ENCODE measurements at places on chromosomes 7 and 10. TPM values are rescaled to one million over a fixed set of nuclear protein-coding genes. Genes with fewer than 3 reads are reported as not detected.

GRCh38 chr7:84336303-84336702 lies 141.7 kb upstream of the SEMA3A start:
- no peak for DNase-seq

- DNase-seq = no peak
Measured at GRCh38 chr7:44097064-44097932, 6.8 kb upstream of the AEBP1 start.

DNA sequence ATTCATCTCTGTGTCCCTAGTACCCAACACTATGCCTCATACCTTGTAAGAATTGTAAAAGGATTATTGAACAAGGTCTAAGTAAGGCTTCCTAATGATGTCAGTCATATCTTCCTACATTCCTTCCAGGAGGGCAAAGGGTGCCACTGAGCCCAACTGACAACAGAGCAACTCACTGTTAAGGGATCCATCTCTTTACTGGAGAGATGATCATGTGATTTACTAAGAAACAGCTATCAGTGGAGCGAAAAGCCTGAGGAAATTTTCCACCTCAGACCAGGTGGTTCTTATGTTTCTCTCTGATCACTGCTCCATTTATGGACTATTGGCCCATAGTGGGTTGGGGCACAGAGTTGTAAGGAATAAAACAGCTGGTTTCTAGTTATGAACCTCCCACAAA lies 38.9 kb upstream of the CNNM1 start:
- DNase-seq = no peak

Gene NRAP
- total RNA-seq = not detected

Gene PIK3AP1
- total RNA-seq = 0.50 TPM

Gene TMEM270
- total RNA-seq = not detected

Gene DDC
- total RNA-seq = not detected

GRCh38 chr7:24721481-24722001 lies 35.7 kb downstream of the GSDME start:
- peak; percentile 62 for DNase-seq

Gene IDI1
- 54.2 TPM for total RNA-seq

- DNase-seq = no peak
Measured at GRCh38 chr7:29510028-29510427, 53.6 kb upstream of the PRR15 start.

GRCh38 chr7:157684909-157685429 lies 348.2 kb downstream of the DNAJB6 start:
- DNase-seq = no peak

DNA sequence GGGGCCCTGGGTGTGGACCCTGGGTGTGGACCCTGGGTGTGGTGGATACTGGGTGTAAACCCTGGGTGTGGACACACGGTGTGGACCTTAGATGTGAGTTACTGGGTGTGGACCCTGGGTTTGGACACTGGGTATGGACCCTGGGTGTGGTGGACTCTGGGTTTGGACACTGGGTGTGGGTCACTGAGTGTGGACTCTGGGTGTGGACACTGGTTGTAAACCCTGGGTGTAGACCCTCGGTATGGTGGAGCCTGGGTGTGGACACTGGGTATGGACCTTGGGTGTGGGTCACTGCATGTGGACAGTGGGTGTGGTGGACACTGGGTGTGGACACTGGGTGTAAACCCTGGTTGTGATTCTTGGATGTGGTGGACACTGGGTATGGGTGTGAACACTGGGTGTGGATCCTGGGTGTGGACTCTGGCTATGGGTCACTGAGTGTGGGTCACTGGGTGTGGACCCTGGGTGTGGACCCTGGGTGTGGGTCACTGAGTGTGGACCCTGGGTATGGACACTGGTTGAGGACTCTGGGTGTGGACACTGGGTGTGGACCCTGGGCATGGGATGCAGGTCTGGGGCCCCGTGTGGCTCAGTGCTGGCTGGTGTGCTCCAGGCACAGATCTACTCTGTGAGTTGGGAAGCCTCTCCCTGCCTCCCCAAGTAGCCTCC lies 356.2 kb downstream of the GLRX3 start:
- no peak for DNase-seq

GRCh38 chr10:113426181-113426877 lies 126.5 kb upstream of the HABP2 start:
- DNase-seq = no peak

- DNase-seq = no peak
Measured at GRCh38 chr7:141232286-141233051, 158.6 kb downstream of the TMEM178B start.

Gene OGDHL
- 0.40 TPM for total RNA-seq

GRCh38 chr7:105188201-105188600 lies 174.2 kb downstream of the KMT2E start:
- DNase-seq = no peak

- no peak for DNase-seq
Measured at GRCh38 chr10:101311185-101312066, 42.5 kb upstream of the BTRC start.

Gene SRRM3
- 0.17 TPM for total RNA-seq

Measured in mammary epithelial cell (primary cell).